ENCODE measurements at places on chromosomes 6 and 20.

DNA sequence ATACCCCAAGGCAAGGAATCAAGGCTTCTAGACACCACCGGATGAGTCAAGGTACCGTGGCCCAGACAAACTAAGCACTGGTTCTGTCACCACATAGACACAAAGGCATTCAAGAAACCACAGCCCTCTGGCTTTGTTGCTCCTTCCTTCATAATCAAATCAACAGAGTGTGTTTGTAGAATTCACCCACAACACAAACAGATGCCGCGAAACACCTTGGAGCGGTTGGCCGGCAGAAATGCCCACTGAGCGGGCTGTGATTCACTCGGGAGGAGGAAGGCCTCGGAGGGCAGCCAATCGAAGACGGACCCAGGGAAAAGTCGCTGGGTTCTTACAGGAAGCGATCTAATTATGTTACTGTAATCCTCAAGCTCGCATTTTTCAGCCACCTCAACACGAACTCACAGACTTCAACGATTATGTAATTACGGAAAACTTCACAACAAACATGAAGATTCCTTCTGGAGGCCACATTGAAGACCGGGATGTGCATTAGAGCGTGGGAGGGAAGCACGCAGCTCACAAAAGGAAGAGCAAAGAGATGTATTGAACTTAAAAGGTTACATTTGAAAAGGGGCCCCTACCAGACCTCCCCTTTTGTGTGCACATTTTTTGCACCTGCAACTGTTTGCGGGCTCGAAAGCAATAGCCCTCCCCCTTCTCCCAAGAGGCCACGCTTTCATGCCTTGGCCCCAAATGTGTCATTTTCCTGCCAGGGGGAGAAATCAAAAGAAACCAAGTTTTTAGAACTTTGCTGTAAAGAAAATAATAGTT is 184.7 kb upstream of the PREP start:
- no peak for DNase-seq

DNA sequence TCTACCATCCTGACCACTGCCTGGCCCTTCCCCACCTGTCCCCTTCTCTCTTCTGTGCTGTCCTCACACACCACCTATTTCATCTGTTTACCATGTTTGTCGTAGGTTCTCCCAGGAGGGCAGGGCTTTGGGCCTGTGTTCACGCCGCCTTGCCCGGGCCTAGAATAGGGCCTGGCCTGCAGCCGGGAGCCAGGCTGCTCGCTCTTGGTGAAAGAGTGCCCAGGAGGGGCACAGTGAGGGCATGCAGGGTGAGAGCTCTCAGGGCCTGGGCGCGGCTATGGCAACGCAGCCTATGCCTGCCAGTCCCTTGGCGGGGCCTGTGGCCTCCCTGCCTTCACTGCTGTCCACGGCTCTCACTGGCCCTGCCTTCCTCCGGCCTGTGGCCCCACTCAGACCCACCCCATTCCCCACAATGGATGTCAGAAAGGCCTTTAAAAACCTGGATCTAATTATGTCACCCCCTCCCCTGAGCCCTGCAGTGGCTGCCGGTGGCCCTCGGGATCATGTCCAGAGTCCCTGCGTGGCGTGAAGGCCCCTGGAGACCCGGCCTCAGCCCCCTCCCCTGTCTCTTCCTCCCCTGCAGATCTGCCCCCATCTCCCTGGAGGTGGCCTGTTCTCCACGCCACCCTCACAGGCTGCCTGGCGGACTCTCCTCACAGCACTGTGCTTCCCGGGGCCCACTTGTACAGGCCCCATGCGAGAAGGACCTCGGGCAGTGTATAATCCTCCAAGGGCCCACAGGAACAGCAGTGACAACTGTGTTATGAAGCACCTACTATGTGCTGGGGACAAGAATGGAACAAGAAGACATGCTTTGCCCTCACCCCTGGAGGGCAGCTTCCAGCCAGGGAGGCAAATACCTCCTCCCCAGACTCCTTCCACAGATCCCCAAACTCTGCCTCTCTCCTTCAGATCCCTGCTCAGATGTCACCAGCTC is 22.9 kb upstream of the NOL4L start:
- DNase-seq = no peak

GRCh38 chr6:99130897-99131873 is 183.4 kb upstream of the FBXL4 start:
- DNase-seq = no peak

- no peak for DNase-seq
Observed at GRCh38 chr6:94196891-94197290, 777.5 kb upstream of the EPHA7 start.

DNA sequence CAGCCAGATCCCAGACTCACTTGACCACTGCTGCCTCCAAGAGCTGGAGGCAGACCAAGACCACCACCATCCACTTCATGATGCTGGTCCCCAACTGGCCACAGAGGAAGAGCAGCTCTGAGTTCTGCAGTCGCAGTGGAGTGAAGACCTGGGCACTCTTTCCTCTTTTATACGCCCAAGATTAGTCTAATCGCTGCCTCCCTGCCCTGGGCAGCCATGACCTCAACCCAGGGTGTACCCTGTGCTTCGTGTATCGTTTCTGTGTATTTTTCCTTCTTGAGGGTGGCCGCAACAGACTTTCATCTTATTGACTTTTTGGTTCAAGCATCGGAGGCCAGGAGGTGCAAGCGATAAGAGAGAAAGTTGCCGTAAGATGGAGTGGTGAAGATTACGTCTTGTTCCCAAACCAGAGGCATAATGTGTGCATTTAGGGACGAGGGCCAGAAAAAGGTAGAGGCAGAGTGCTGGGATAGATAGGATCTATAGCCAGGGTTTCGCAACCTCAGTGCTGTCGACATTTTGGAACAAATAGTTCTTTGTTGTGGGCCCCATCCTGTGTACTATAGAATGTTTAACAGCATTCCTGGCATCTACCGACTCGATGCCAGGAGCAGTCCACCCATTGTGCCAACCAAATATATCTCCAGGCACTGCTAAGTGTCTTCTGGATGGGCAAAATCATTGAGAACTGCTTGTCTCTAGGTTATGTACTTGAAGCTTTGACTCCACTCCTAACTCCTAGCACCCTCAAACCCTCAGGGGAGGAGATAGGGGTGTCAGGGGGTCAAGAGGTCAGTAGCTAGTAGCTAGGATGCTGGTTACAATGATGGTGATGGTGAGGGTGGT is at the start of gene PGC:
Gene PGC, minus strand, starts transcription at position 142 of the 846 bp plus-strand sequence. Its CDS starts 63 bp downstream, at position 79.
- DNase-seq = no peak

DNA sequence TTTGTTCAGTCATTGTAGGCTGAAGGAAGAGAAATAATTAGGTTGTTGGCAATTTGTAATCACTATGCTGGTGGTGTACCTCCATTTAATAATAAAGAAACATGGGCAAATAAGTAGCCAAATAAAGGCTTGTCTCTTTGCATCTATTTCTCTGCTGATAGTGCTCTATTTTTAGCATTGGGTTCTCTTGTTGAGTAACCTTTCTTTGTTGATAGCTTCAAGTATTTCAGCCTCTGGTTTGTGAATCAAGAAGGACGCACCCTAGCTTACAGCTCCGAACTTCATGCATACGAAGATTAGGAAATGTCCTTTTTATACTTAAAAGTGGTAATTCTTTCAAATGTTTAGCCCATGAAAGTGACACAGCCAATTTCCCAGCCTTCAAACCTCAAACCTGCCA is 2.6 kb downstream of the PPP1R14C start:
- DNase-seq = no peak

DNA sequence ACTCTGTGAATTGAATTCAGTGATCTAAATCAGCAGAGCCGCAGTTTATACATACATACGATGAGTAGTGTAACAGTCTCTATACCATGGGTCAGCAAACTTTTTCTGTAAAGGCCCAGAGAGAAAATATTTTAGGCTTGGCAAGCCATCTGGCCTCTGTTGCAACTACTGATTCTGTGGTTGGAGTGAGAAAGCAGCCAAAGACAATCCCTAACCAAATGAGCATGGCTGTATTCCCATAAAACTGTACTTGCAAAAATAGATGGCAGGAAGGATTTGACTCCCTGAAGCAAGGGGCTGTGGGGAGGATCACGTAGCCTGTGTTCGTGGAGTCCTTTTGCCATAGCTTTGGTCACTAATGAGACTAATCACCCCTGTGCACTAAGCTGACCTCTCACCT is 17.9 kb upstream of the MOCS1 start:
- DNase-seq = no peak

GRCh38 chr6:112258642-112259336 is 4.4 kb upstream of the LAMA4 start:
- no peak for DNase-seq

- no peak for DNase-seq
Observed at GRCh38 chr6:45388328-45388727, 10.6 kb upstream of the SUPT3H start.

DNA sequence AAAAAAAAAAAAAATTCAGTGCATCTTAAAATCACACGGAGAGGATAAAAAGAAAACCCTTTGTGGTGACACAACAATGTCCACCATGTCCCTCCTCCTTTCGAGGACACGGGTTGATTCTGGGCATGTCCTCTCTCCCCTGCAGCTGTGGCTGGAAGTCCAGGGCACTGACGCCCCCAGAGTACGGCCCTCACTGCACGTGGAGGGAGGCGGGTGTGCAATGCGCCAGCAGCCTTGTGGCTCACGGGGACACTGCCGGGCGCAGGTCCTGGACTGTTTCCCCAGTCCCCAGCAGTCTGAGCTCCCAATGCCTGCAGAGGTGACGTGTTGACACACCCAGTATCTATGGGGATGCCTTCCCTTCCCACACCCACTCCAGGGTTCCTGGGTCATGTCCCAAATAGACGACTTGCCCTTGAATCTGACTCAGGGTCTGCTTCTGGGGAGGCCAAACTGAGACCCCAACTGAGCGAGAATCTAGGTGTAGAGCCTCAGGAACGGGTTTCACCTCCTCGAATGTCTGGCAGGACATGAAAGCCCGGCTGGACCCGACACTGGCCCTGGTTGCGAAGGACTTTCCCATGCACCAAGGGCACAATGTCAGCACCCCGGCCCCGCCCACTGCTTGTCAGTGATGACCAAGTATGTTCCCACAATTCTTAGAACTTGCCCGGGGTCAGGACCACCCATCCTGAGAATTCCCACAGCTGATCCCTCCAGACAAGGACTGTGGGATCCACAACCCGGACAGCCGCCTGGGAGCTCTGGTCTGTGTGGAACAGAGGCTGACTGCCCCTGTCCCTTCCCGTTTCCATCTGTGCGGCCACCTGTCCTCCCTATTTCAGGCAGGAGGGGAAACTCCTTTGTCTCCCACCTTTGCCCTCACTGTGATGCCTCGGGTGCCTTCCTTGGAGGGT is 425.1 kb upstream of the SULF2 start:
- DNase-seq = no peak

- DNase-seq = no peak
Observed at GRCh38 chr6:18053555-18054445, 66.4 kb upstream of the KIF13A start.

DNA sequence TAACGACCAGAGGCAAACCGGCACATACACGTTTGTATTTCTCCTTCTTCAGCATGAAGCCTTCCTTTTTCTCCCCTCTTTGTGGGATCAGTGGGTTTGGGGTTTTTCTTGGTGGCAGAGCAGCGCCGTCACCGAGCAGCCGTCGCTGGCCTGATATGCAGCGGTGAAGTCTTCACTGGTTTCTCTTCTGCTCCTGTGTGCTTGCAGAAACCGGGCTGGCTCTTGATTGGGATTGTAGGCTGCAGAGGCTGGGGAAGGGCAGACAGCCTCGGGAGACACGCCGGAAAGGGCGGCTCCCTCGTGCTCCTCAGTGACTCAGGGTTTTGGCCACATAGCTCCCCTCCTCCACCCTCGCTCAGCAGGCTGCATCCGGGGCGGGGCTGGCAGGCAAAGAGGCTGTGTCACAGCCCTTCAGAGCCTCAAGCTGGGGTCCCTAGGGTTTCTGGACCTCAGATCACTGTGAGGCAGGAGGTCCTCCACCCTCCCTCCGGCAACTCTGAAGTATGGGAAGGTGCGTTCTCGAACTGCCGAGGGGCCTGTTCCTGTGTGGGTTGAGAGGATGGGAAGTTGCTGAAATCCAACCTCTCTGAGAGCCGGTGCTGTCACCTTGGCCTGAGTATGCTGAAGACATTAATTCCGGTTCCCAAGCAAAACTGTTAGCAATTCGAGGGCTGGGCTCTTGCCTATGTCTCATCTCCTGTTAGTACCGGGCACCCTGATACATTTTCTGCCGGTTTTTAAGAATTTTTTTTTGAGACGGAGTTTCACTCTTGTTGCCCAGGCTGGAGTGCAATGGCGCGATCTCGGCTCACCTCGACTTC is 24.2 kb downstream of the NQO2 start:
- peak; percentile 56 for DNase-seq

GRCh38 chr6:106591111-106591825 is 38.0 kb downstream of the RTN4IP1 start:
- DNase-seq = no peak

- DNase-seq = no peak
Observed at GRCh38 chr6:143782481-143782880, 60.7 kb upstream of the LTV1 start.

DNA sequence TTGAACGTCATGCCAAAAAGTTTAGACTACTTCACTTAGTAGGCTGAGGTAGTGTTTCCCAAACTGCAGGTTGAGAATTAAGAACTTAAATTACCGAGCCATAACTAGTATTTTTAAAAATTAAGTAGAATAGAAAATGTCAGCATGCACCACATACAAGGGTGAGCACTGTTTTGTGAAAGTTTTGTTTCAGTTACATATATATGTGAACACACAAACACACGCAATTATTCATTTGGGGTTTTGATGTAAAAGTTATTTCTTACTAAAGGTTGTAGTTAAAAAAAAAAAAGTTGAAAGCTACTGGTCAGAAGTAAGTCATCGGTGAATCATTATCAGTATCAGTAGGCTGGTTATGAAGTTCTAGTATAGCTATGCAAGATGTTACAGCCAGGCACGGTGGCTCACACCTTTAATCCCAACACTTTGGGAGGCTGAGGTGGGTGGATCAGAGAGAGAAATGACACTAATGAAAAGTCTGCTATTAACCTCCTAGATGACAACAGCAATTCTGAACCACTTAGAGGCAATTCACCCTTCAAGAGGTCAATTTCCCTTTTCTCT is 24.1 kb downstream of the FASTKD5 start:
- DNase-seq = no peak

DNA sequence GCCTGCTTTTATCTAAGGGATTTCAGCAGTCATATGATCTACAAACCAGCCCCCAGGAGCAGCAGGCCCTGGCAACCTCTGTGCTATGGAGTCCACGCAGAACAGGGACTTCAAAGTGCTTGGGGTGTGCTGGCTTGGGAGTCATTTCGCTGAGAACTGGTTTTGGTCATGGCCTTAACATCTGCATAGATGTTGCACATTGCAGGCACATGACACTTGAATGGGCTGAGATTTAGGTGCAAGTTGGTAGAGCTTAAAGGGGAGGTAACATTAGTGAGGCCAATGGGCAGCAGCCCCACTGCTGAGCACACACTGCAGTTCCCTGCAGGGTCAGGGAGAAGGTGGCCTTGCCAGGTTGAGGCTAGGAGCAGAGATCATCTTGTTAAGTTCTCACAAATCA is 43.6 kb downstream of the RREB1 start:
- DNase-seq = no peak

DNA sequence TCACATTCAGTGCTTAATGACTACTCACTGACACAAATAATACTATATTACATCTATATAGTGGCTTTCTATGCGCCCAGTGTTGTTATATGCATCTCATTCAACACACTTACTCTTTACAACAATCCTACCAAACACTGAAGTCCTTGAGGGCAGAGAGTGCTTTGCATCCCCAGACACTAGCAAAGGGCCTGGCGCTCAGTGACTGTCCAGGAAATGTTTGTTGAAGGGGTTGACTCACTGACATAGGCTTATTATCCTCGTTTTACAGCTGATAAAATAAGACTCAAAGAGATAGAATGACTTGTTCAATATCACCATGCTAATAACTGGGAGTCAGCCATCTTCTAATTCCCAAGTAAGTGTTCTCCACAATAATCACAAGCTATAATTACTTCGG is 163.3 kb downstream of the ARHGAP18 start:
- no peak for DNase-seq

All from HuH-7.5 (cell line).